ENCODE measurements at places on chromosomes 7 and 10. TPM values are rescaled to one million over a fixed set of nuclear protein-coding genes. Genes with fewer than 3 reads are reported as not detected.

GRCh38 chr7:146510088-146510680, 393.6 kb downstream of the CNTNAP2 start:
- DNase-seq, result no peak

- DNase-seq, result no peak
These were observed 1.0 kb upstream of the CTTNBP2 start for GRCh38 chr7:117874191-117874700.

GRCh38 chr7:32228601-32229000, 158.4 kb upstream of the PDE1C start:
- DNase-seq, result no peak

DNA sequence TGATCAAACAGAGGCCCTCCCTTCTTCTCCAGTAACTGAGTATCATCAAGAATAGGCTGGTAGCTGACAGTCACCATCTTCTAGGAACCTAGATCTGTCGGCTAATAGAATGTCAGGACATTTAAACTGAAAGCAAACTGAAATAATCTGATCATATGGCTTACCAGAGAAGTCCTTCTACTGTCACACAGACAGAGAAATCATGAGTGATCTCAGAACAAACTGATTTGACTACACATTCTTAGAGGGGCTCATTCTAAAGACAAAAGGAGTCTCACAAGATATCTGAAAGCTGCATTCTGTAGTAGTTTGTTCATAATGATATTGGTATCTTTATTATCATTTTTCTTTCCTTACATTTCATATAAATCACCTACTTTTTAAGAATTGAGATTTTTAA, 130.9 kb upstream of the ADCY1 start:
- DNase-seq, result no peak

DNA sequence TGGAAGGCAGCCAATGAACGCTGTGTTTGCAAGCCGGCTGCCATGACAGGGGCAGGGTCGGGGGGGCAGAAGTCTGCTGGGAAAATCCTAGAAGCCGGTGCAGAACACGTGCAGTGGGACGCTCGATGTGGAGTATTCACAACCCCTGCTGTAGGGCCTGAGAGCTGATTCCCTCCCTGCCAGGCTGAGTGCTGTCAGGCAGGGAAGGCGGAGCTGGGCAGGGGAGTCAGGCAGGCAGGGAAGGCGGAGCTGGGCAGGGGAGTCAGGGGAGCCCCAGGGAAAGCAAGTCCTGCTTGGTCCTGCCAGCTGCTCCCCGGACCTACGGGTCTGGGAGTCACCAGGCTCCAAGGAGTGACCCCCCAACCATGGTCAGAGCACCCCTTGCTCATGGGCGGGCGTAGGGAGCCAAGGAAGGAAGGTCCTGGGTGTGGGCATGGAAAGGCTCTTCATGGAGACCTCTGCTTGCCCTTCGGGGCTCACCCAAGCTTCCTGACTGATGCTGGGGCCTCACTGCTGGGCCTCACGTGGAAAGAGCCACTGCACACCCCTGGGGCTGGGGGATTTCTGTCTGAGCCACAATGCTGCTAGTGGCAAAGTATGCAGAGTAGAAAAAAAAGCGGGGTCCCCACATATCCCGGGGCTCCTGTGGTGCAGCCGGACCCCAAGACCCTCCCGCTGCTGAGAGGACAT, 4.2 kb downstream of the CNPY1 start:
- DNase-seq, result no peak

DNA sequence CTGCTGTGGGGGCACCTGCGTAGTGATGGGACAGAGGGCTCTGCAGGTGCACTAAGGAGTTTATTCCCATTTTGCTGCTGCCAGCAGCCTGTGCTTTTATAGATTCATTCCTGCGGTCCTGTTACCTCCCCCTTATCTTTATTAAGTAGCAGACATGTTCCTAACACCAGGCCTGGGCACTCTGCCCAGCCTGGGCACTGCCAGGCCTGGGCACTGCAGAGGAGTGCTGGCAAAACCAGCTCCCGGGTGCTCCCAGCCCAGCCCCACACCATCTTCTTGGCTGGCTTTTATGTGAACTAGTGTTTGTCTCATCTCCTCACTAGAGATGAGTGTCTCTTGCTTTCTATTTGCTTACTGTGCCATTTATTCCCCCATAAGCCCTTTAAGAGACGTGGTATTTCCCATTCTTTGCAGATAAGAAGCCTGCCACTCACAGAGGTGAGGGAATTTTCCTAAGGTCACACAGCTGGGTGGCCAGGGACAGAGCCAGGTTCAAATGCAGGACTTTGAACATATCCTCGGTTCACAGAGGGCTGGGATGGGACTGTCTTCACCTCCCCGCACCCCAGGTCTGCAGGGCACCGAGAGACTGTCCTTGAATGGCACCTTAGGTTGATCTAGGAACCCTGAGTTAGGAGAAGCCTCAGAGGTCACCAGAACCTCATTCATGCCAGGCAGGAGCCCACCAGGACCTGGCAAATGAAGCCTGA, 14.6 kb upstream of the DRGX start:
- DNase-seq, result no peak

DNA sequence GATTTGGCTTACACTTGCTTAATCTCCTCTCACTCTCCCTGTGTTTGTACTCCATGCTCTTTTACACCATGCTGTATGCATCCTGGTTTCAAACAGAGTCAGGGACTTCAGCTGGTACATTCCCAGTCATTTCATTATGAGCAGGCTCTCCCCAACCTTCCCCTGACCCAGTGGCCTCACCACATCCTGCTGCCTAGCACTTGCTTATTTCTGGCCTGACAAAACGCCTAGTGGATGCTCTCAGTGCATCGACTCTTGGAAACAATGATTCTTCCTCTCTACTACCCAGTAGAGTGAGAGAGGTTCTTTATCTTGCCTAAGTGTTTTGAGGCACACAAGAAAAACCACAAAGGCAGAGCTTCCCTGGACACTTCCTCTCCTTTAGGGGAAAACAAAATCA, 63.4 kb downstream of the CAV1 start:
- no peak for DNase-seq

- peak; percentile 25 for DNase-seq
These were observed 70.0 kb downstream of the CAMK1D start for GRCh38 chr10:12419262-12419847.

DNA sequence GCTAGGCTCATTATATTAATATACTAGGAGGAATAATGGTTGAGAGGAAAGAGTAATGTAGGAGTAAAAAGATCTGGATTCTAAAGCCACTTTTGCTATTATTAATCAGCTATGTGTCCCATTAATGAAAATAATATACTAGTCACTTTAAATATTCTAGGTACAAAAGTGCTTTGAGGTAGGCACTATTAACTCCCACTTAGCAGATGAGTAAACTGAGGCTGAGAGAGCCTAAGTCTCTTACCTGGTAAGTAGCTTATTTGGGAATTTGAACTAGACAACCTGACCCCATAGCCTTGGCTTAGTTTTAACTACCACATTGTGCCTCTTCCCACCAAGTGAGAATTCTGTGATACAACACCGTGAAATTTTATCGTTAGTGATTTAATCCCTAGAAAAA, 6.0 kb downstream of the ARMC10 start:
- no peak for DNase-seq

GRCh38 chr10:130985158-130985753, 326.3 kb downstream of the TCERG1L start:
- DNase-seq, result no peak

GRCh38 chr7:128021366-128021765, 9.9 kb downstream of the LRRC4 start:
- no peak for DNase-seq

HK1 gene
- total RNA-seq, result 90.4 TPM

ACHE gene
- 29.2 TPM for total RNA-seq

APBB1IP gene
- total RNA-seq, result 2.0 TPM

PTN gene
- 5.4 TPM for total RNA-seq

VIPR2 gene
- 1.6 TPM for total RNA-seq

Measured in left colon (tissue), 2 donors.